ENCODE measurements at places on chromosomes 16 and 17. TPM values are rescaled to one million over a fixed set of nuclear protein-coding genes. Genes with fewer than 3 reads are reported as not detected.

Gene VMO1
- 9.9 TPM for total RNA-seq

Gene ACE
- total RNA-seq, result 90.7 TPM

Gene NR1D1
- total RNA-seq, result 20.1 TPM

Gene TRPV3
- total RNA-seq, result 0.68 TPM

Gene BTBD17
- not detected for total RNA-seq

Gene CA4
- total RNA-seq, result 72.8 TPM

Gene XYLT1
- 9.0 TPM for total RNA-seq

Gene NTN1
- 7.8 TPM for total RNA-seq

Gene MT4
- not detected for total RNA-seq

Gene ZNF423
- total RNA-seq, result 10.7 TPM

Gene RND2
- 0.53 TPM for total RNA-seq

Gene TMEM220
- 10.8 TPM for total RNA-seq

Gene EVI2A
- total RNA-seq, result 45.2 TPM

Gene PABPN1L
- not detected for total RNA-seq

Gene TM4SF5
- not detected for total RNA-seq

Gene NPIPB6
- not detected for total RNA-seq

Gene KRTAP3-2
- not detected for total RNA-seq

Gene PIGQ
- 68.9 TPM for total RNA-seq

Gene SLC16A11
- total RNA-seq, result 7.7 TPM

Gene SALL1
- total RNA-seq, result not detected

Gene CALCOCO2
- 174 TPM for total RNA-seq

Gene TOX3
- total RNA-seq, result 4.1 TPM

Gene NPW
- total RNA-seq, result not detected

Gene MAZ
- 169 TPM for total RNA-seq

Gene P3H4
- total RNA-seq, result 9.2 TPM

Gene SLC16A6
- 7.5 TPM for total RNA-seq
